NCI-H345 (cell line): ENCODE measurements at places on chromosomes 6 and 20.
A peak's percentile ranks its signal among the peaks of the same experiment; 100 is the strongest.

DNA sequence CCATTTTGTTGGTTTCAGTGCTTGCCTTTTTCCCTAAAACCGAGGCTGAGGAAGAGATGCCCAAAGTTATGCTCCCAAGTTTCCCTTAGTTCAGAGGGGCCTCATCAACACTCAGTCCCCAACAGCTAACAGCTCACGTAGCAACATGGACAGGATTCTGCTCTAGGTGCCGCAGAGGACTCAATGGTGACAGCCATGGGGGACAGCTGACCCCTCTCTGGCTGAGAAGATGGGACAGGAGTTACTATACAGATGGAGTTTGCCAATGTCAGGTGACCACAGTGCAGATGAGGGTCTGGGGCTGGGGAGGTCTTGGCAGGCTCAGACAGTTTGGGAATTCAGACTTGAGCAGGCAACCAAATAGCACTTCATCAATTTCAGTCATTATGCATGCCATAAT, 67.3 kb downstream of the NPEPL1 start:
- DNase-seq = no peak

DNA sequence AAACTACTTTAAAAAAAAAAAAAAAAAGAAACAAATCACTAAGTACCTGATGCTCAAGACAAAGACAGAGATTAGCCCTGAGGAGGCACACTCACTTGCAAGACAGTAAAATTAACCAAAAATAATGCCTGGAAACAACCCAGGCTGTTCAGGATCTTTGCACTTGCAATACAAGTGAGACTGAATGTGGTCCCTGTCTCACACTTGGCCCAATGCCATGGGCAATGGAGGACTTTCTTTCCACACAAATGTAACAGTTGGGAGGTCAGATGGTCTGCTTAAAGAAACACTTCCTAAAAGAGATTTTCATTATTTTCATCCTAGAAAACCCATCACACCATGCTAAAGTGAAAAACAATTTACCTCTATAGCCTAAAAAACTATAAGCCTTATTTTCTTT, 16.2 kb downstream of the STAU1 start:
- no peak for DNase-seq

DNA sequence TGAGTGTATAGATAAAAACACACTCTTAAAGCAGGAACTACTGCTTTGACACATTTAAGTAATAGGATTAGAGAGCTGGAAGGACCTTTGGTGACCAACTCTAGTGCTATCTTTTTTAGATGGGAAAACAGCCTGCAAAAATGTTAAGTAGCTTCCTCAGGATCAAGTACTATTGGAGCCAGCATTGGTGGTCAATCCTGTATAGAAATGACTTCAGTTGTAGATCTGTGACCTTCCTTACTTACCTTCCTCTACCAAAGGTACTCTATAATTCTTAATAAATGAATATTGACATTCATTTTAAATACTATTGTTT, 18.7 kb downstream of the KCNQ5 start:
- no peak for DNase-seq

DNA sequence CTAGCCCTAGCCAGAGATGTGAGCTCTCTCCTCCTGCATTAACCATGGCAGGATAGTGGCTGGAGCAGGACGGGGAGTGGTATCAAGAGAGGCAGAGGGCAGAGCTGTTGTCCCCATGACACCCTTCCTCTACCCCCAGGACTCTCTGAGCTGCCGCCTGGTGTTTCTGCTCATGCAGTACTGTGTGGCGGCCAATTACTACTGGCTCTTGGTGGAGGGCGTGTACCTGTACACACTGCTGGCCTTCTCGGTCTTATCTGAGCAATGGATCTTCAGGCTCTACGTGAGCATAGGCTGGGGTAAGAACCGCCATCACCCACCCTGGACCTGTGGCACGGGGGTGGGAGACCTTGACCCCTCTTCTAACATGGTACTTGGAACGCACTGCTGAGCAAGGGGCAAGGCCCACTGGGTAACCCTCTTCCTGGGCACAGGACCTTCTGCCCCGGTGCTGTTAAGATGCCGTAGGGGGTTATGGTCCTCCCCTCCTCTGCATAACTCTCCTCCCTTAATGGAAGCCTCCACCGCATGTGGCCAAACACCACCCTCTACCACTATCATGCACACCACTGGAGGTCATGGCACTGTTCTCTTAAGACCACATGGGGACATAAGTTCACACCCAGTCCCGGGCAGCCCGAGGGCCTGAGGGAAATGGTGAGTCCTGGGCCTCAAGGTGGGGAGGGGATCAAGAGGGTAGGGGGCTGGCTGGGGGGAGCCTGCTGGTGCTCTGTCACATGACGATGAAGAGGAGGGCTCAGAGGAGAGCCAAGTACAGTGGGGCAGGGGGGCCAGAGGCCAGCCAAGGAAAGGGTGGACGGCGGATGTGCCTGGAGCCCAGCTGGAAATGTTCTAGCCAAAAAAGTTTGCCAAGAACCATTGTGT, 25.1 kb downstream of the GLP1R start:
- DNase-seq = no peak

GRCh38 chr6:157144859-157145568, 178.3 kb downstream of the TMEM242 start:
- DNase-seq = no peak

GRCh38 chr6:163780994-163781393, 366.5 kb downstream of the QKI start:
- peak; percentile 45 for DNase-seq

DNA sequence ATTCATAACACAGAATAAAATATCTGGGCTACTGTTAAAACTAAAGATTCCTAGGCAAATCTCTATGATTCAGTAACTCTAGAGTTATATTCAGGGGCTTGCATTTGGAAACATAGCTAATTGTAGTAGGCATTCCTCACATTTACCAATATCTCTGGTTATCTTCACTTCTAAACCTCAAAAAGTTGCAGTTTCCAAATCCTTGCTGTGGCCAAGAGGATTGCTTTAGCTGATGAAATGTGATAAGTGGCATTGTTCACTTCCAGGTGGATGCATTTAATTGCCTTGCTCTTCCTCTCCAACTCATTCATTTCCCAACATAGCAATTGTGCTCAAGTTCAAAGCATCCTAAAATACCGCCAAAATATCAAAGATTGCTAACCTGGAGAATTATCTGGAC, 246.6 kb downstream of the GRIK2 start:
- DNase-seq = no peak

DNA sequence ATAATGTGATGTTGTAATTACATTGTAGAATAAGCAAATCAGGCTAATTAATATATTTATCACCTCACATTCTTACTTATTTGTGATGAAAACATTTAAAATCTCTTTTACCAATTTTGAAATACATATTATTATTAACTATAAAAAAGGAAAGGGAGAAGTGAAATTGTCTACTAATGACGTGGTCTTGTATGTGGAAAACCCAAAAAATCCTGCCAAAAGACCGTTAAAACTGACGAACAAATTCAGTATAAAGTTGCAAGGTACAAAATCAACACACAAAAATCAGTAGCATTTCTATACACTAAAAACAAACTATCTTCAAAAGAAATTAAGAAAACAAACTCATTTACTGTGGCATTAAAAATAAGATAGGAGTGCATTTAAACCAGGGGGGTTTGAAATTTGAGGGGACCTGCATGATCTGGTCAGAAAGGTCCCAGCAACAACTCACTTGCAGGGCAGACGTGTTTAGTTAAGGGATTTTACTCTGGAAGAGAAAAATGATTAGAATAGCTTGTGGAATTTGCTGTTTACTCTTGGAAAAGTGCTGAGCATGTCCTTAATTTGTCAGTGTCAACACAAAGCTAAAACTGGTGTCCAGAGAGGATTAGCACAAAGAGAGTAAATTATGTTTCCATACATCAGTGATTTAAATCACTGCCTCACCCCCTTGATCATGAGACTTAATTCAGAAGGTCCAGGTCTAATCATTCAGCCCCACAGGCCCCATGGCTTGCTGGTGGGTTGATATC, 235.0 kb upstream of the RIN2 start:
- DNase-seq = no peak

- no peak for DNase-seq
Observed at GRCh38 chr20:33896509-33896908, 85.4 kb downstream of the CHMP4B start.

- no peak for DNase-seq
Observed at GRCh38 chr6:17226786-17227233, 54.4 kb upstream of the RBM24 start.

GRCh38 chr6:154888421-154889295, 106.5 kb upstream of the TIAM2 start:
- no peak for DNase-seq

DNA sequence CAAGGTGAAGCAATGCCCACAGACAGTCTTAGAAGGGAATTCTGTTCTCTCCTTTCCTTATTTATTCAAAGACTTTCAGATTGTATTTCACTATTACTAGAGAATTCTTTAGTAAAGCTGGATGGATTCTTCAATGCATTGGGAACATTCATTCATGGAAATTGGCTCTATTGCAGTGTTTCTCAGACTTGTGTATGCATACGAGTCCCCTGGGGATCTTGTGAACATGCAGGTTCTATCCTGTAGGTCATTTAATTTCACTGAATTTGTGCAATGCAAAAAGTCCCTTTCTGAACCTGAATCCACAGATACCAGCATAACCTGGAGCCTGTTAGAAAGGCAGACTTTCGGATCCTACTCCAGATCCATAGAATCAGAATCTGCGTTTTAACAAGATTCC, 160.9 kb upstream of the AHI1 start:
- DNase-seq = no peak

DNA sequence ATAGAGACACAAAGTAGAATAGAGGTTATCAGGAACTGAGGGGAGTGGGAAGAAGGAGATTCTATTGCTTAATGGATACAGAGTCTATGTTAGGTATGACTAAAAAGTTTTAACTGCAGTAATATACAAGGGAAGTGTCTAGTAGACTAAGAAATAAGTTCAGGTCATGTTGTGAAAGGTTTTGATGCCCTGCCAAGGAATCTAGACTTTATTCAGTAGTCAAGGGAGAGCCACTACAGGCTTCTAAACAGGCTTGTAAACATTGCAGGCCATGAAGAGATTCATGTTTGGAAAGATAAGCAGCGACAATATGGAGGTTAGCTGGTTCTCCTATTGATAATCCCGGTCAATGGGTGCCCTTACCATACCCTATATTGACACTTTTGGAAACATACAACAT, 352.8 kb upstream of the SOX4 start:
- no peak for DNase-seq

- no peak for DNase-seq
Observed at GRCh38 chr20:50866831-50867230, 64.4 kb downstream of the ADNP start.
